ENCODE measurements at places on chromosomes 16 and 17. TPM values are rescaled to one million over a fixed set of nuclear protein-coding genes. Genes with fewer than 3 reads are reported as not detected.

DNA sequence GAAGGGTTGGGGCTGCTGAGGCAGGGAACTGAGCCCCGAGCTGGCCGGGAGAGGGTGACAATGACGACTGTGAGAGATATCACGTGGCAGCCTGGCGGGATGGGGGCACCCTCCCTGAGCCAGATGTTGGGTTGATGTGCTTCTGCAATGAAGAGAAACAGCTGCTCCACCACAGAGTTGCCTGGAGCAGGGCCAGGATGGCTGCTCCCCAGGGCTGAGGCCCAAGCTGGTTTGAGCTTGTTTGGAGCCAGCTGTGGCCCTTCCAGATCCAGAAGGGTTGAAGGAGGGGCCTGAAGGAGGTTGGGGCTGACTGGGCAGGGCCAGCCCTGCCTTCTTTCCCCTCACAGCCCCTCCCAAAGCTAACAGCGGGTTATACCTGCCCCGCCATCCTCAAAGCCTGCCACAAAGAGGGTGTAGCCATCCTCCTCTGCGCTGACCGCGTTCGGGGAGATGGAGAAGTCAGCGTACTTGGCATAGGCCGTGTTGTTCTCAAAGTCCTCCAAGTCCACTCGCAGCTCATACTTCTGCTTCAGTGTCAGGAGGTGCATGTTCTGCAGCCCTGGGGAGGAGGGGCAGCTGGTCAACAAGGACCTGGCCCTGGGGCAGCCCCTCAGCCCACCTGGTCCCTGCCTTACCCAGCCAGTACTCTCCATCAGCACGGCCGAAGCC is 2.1 kb downstream of the MFAP4 start:
- peak; percentile 84 for DNase-seq

GRCh38 chr17:42097691-42098631 is at the start of gene ZNF385C:
TSS of gene ZNF385C (minus strand) at chr17:42098473. CDS start at chr17:42063056, 35,417 bp downstream.
- peak; percentile 78 for DNase-seq

GRCh38 chr16:27349276-27349675 is 35.5 kb downstream of the IL4R start:
- DNase-seq, result no peak

DNA sequence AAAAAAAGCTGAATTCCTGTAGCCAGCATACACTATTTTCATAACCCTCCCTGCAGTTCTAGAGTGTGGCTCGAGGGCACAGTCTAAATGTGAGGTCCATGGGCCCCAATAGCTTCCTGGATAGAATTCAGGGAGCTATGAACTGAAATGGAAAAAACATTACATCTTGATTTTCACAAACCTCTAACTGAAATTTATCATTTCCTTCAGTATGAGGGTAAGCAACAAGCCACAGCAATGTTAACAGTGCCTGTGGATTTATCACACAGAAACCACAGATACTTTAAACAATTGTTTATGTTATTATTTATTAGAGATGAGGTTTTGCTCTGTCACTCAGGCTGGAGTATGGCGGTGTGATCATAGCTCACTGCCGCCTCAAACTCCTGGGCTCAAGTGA is 18.2 kb downstream of the TMEM92 start:
- no peak for DNase-seq

- DNase-seq, result no peak
Observed at GRCh38 chr16:49051576-49051975, 230.1 kb downstream of the CBLN1 start.

DNA sequence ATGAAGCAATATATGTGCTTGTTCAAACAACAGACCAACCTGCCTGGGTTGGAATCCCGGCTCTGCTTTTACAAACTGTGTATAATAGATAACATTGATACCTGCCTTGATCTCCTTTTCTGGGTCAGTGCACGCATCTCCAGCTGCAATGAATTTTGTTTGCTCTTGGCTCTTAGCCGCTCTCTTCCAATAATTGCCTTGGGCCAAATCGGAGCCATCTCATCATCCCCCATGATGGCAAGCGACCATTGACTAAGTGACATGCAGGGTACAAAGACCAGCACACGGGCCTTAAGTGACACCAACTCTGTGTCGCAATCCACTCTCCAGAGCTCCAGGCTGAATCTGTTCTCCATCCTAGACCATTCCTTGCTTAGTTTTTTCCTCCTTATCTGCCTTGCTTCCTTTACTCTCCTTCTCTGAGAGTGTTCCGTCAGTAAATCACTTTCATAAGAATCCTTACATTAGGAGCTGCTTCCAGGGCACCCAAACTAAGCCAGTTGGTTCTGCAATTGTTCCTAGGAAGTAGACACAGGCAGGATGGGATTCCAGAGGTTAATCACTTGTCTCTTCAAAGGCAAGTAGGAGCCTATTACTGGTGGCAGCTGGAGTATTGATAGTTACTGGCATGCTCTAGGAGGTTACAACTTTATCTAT is 134.2 kb downstream of the ABCA8 start:
- no peak for DNase-seq

GRCh38 chr17:33506889-33507650 is 214.0 kb upstream of the ASIC2 start:
- DNase-seq, result peak; percentile 44

GRCh38 chr16:27838536-27839175 is 224.9 kb downstream of the GSG1L start:
- DNase-seq, result no peak

DNA sequence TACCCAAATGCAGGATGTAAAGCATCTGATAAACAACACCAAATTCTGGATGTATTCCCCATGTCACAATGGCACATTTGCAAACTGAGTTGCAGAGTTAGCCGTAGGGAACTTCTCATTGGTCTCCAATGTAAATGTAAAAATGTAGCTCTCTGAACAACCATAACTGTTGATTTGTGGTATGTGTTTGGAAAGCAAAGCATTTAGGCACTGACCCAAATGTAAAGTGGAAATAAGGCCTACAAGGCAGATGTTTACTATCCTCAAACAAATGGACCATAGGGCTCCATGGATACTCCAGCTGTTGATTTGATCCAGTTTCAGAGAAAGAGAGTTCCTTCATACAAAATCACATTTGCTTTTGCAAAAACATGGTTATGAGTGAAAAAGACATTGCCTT is 223.0 kb upstream of the ELAC2 start:
- DNase-seq, result no peak

GRCh38 chr17:70332356-70333210 is 163.3 kb downstream of the KCNJ2 start:
- DNase-seq, result no peak

DNA sequence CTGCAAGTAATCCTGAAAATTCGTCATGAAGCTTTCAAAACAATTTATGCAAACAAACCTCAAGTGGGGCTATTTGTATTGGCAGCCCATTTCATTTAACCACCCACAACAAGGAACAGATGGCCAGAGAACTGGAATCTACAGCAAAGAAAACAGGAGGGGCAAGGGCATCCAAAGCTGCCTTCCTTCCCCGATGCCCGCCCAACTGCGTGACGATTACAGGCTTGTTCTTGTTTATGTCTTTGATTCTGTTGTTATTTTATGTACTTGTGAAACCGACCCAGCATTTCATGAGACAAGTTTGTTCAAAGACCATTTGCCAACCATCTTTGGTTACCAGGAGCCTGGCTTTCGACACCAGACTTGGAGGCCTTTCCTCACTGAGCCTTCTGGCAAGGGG is 59.1 kb upstream of the IRX6 start:
- no peak for DNase-seq

DNA sequence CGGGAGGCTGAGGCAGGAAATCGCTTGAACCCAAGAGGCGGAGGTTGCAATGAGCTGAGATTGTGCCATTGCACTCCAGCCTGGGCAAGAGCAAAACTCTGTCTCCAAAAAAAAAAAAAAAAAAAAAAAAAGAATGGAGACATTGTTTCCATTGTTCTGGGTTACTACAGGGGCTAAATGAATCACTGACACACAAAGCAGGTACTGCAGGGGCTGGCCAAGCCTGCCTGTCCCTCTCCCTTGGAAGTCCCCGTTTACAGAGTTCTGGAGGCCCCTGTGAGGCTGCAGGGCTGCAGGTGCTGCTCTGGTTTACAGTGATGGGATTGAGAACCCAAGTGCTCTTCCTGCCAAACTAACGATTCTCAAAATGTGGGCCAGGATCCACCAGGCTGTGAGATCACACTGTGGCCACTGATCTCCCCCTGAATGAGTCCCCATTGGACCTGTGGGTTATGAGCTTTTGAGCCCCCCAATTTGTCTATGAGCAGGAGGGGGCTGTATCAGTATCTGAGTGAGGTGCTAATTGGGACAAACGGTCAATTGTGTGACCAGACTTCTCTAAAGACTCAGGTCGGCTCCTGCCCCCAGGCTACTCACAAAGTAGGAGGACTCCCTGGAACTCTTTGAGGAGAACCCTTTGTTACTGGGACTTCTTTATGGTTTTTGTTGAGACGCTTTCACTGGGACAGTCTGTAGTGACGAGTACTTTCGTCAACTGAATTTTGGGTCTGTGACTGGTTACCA is 39.0 kb downstream of the DNAH17 start:
- DNase-seq, result no peak

- no peak for DNase-seq
Observed at GRCh38 chr17:77212081-77212832, 71.5 kb downstream of the SEC14L1 start.

GRCh38 chr17:36128411-36128978 is 24.9 kb downstream of the CCL4 start:
- no peak for DNase-seq

GRCh38 chr16:88920618-88921590 is 54.4 kb upstream of the PABPN1L start:
- peak; percentile 88 for DNase-seq

DNA sequence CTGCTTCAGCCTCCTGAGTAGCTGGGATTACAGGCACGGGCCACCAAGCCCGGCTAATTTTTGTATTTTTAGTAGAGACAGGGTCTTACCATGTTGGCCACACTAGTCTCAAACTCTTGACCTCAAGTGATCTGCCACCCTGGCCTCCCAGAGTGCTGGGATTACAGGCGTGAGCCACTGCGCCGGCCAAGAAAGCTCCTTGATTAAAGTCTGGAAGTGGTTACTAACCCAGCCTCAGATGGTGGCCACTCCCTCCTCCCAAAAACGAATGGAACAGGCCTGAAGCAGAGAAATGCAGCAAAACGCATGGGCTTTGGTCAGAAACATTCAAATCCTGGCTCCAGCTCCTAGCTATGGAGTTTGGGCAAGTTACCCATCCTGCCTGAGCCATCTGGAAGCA is 11.3 kb downstream of the FKBP10 start:
- no peak for DNase-seq

DNA sequence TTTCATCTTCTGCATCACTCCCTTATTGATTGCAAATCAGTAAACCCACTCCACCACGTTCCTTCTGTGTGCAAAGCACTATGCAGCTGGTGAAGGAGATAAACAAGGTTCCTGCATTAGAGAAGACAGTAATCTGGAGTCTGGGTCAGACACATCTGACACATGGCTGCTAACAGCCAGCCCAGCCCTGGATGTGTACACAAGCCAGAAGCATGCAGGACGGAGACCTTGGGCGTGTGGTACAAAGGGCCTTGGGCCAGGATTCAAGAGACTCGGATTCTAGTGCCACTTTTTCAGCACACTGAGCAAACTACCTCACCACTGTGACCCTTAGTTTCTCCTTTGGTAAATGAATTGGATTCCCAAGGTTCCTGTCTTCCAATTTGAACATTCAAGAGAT is 86.6 kb upstream of the DNAH9 start:
- DNase-seq, result peak; percentile 42

DNA sequence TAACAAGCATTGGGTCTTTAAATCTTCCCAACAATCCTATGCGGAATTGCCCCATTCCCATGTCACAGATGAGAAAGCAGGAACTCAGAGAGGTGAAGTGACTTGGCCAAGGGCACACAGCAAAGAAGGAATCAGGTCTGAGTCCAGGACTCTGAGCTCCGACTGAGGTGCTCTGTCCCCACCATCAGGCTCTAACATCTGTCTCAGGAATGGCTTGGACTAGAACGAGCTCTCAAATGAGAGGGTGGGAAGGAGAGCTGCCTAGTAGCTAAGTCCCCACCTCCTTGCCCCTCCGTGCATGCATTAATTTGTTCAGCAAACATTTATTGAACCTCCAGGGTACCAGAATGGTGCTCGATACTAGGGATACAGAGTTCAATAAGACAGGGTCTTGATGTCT is 26.7 kb downstream of the ABCC3 start:
- DNase-seq, result no peak

GRCh38 chr16:426906-427249 is 1.4 kb downstream of the RAB11FIP3 start:
- DNase-seq, result no peak

DNA sequence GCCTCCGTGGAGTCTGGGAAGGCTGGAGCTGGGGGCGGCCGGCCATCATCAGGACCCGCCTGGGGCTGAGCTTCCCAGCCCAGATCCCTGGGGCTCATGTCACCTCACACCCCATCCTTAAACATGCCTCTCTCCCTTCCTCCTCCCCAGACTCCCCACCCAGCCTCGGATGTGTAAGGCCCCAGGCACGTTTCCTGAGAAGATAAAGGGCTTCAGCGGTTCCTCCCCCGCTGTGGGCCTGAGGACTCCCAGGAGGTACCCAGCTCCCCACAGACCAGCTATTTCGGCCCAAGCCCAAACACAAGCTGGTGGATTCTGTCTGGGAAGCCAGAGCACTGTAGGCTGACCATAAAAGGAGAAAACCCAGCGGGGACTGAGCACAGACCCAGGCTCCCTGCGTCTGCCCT is 49.2 kb downstream of the MYH11 start:
- no peak for DNase-seq

- no peak for DNase-seq
Observed at GRCh38 chr16:6698548-6698947, 634.1 kb upstream of the RBFOX1 start.

DNA sequence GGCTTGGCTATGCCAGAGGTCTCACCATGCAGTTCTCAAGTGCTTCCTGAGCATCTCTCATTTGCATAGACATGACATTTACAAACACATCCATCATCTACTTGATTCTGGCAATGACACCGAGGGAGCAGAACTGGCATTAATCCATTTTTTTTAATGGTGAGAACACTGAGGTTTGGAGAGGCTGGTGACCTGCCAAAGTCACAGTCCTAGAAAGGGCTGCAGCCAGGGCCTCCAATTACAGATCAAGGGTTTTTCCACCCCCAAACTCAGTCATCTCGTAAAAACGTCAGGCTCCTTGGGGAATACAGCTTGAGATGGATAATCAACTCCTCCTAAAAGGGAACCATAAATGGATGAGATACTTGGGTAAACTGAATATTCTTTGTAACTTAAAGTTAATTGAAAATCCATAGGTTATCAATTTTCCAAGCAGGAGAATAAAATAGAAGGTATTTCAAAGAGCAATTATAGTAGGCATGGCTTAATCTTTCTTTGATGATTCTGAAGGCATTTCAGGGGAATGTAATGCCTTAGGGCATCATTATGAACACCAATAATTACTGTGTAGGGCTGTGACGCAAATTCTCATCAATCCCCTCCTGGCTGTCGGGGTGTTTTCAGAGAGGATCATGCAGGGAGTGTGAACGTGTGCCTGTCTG is 9.4 kb upstream of the MEOX1 start:
- DNase-seq, result no peak

The ZNF423 gene
- 1.2 TPM for polyA plus RNA-seq

The DCAF7 gene
- 63.5 TPM for polyA plus RNA-seq

The C17orf100 gene
- polyA plus RNA-seq, result 2.6 TPM

The NEUROD2 gene
- not detected for polyA plus RNA-seq

The MRPL27 gene
- polyA plus RNA-seq, result 337 TPM

The MON1B gene
- polyA plus RNA-seq, result 16.9 TPM

The FA2H gene
- not detected for polyA plus RNA-seq

The KCNJ12 gene
- polyA plus RNA-seq, result 0.36 TPM

The TPSD1 gene
- polyA plus RNA-seq, result not detected

The USP43 gene
- polyA plus RNA-seq, result 0.07 TPM

The CHMP6 gene
- 44.1 TPM for polyA plus RNA-seq

The TMC8 gene
- polyA plus RNA-seq, result 0.15 TPM

The MSLN gene
- polyA plus RNA-seq, result 0.19 TPM
